Airway epithelial cell (primary cell): ENCODE measurements at places on chromosomes 11 and 22. TPM values are rescaled to one million over a fixed set of nuclear protein-coding genes. Genes with fewer than 3 reads are reported as not detected.

SMIM35 gene
- total RNA-seq = not detected in 2 replicates

CD3E gene
- total RNA-seq = not detected in 2 replicates

GNAZ gene
- total RNA-seq = 0.05 and 0.07 TPM in 2 replicates

SYTL2 gene
- 1.9 and 2.4 TPM in 2 replicates for total RNA-seq

PHETA2 gene
- 1.7 and 4.7 TPM in 2 replicates for total RNA-seq

INSC gene
- 0.92 TPM in 1 of 2 replicates, not detected in the other for total RNA-seq

PHF5A gene
- 42.9 and 62.2 TPM in 2 replicates for total RNA-seq

KLHL35 gene
- 0.14 and 0.35 TPM in 2 replicates for total RNA-seq

CDC42EP2 gene
- total RNA-seq = 6.1 and 9.5 TPM in 2 replicates

OTUB1 gene
- 108 and 161 TPM in 2 replicates for total RNA-seq

TECTA gene
- total RNA-seq = 0.05 and 0.07 TPM in 2 replicates

TBC1D10A gene
- 31.9 and 32.6 TPM in 2 replicates for total RNA-seq

MMP10 gene
- total RNA-seq = 2.8 and 17.1 TPM in 2 replicates

DDI1 gene
- total RNA-seq = not detected in 2 replicates

OR6A2 gene
- total RNA-seq = not detected in 2 replicates

NCF4 gene
- not detected in 2 replicates for total RNA-seq

OSBPL5 gene
- total RNA-seq = 14.6 and 20.1 TPM in 2 replicates

UPK3A gene
- total RNA-seq = not detected in 2 replicates

FUT4 gene
- 2.0 and 2.4 TPM in 2 replicates for total RNA-seq

PATE4 gene
- not detected in 2 replicates for total RNA-seq

NLRP14 gene
- 0.07 TPM in 1 of 2 replicates, not detected in the other for total RNA-seq

DENND6B gene
- total RNA-seq = 0.37 and 1.3 TPM in 2 replicates

DERL3 gene
- total RNA-seq = 1.4 and 2.8 TPM in 2 replicates

TSPAN32 gene
- not detected in 2 replicates for total RNA-seq

OR4A47 gene
- total RNA-seq = not detected in 2 replicates

TSSK2 gene
- total RNA-seq = not detected in 2 replicates

ACTN3 gene
- 0.14 TPM in 1 of 2 replicates, not detected in the other for total RNA-seq

STK33 gene
- total RNA-seq = 2.4 and 8.3 TPM in 2 replicates

KDM4E gene
- not detected in 2 replicates for total RNA-seq

KRTAP5-11 gene
- total RNA-seq = not detected in 2 replicates

HBE1 gene
- not detected in 2 replicates for total RNA-seq

MEI1 gene
- not detected in 2 replicates for total RNA-seq

ALDH3B1 gene
- 2.1 and 3.1 TPM in 2 replicates for total RNA-seq

C11orf86 gene
- not detected in 2 replicates for total RNA-seq

IRAG1 gene
- 0.09 and 0.49 TPM in 2 replicates for total RNA-seq

OR4A16 gene
- not detected in 2 replicates for total RNA-seq

C11orf21 gene
- not detected in 2 replicates for total RNA-seq

KCTD14 gene
- total RNA-seq = 6.0 and 7.1 TPM in 2 replicates

PLEKHA7 gene
- total RNA-seq = 15.4 and 17.5 TPM in 2 replicates

RRM1 gene
- total RNA-seq = 105 and 119 TPM in 2 replicates

SMTNL1 gene
- total RNA-seq = not detected in 2 replicates

MYEOV gene
- total RNA-seq = 0.78 and 1.7 TPM in 2 replicates

NRIP3 gene
- total RNA-seq = 1.8 and 2.5 TPM in 2 replicates

KRTAP5-2 gene
- not detected in 2 replicates for total RNA-seq
